Stimulated activated naive CD4-positive, alpha-beta T cell (primary cell): ENCODE measurements at places on chromosomes 3 and 15.

DNA sequence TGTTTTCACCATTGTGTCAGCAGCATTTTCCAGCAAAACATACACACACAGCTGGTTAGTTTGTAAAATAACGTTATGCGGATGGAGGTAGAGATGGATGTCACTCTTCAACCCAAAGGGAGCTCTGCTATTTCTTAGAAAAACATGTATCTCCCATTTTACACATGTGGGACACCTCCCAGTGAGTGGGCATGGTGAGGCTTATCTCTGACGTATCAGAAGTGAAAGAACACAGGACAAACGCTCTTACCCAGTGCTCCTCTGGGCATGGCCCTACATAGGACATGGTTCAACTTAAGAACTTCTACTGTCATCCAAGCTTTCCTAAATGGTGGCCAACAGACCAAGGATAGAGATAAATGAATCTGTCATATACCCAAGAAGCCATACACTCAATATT is 2.1 kb downstream of the FAM240A start:
- no peak for DNase-seq

GRCh38 chr3:8385848-8386620 is 115.6 kb upstream of the LMCD1 start:
- DNase-seq: no peak

- DNase-seq: no peak
These were observed 2.1 kb upstream of the CCDC33 start for GRCh38 chr15:74233851-74234597.

DNA sequence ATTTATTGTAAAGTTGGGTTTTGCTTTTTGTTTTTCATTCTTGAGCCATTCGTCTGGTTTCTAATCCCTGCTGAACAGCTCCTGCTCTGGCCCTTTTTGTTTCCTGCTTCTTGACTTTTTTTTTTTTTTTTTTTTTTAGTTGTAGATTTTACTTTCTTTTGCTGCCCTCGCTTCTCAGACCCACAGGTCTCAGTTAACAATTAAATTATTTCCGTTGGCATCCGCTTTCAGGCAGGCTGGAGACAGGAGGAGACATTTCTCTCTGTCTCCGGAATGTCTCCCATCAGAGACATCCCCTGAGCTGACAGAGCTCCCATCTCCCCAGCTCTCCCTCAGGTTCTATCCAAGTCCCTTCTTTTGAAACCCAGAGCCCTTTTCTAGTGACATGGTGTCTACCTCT is 68.6 kb downstream of the SLC6A6 start:
- no peak for DNase-seq

- no peak for DNase-seq
These were observed 48.5 kb upstream of the RAP2B start for GRCh38 chr3:153113541-153113940.

GRCh38 chr3:65653731-65654130 is 385.0 kb downstream of the MAGI1 start:
- no peak for DNase-seq

DNA sequence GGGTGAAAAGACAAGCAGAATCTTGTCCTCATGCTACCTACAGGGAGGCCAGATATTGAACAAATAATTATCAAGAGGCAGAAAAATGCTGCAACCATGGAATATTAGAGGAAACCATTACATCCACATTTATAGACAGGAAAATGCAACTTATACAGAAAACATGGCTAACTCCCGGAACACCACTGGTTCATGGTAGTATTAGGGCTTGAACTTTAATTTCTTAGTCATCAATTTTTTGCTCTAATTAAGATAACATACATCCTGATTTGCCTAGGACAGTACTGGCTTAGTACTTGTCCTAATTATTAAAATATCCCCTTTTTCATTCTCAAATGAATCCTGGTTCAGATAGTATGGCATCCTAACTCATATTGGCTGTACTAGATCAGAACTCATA is 76.3 kb upstream of the TGFBR2 start:
- no peak for DNase-seq

DNA sequence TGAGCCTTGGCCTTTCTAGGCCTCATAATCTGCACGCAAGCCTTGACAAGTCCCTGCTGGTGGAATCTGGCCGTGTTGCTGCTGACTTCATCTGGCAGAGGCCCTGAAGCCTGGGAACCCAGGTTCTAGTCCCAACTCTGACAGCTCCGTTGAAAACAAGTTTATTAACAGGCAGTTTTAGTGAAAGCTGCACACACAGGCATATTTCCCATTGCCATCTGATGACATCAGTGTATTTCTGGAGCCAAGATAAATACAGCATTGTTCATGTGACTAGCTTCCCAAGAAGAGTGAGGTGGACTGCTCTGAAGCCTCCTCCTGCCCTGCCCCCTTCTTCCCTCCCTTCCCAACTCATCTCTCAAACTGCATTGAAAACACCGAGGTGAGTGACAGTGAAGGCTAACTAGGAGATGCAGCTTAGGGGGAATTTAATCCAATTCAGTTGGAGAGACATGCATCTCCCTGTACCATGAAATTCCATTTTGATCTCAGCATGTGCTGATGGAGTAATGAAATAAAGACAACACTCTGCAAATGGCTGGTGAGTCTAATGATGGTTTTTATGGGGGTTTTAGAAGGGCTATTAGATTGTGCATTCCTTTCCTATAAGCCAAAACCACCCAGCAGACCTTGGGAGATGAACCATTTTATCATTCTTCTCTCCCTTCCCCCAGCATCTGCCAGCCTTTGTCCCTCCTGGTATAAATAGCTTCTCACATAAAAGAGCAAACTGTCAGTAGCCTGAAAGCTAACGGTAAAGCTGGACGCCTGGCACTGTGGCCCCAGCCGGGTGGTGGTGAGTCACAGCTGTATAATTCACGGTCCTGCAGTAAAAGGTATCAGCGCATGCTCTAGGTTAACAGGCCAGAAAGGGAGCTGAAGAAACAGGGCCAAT is 38.0 kb downstream of the PRICKLE2 start:
- no peak for DNase-seq

DNA sequence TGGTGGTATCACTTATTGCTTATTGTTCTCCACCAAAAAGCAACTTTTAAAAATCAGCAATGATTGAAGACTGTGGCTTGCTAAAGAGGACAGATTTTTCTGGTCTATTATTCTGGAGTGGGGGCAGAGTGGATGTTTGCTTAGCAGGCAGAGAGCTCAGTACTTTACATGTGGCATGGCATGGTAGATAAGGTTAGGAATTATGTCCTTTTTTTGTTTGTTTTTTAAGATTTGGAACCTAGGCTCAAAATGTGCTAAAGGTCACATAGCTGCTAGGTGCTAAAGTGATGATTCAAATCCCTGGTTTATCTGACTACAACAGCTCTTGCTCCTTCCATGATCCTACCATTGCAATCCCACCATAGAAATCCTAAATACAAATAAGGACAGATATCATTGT is 331.0 kb upstream of the ADAMTS9 start:
- DNase-seq: no peak

GRCh38 chr15:95644100-95644875 is 686.2 kb upstream of the NR2F2 start:
- no peak for DNase-seq

GRCh38 chr15:66570842-66571478 is 5.2 kb upstream of the LCTL start:
- DNase-seq: no peak

GRCh38 chr15:91258415-91258759 is 158.3 kb downstream of the SV2B start:
- no peak for DNase-seq

GRCh38 chr3:157029365-157029790 is 130.6 kb downstream of the CCNL1 start:
- no peak for DNase-seq

DNA sequence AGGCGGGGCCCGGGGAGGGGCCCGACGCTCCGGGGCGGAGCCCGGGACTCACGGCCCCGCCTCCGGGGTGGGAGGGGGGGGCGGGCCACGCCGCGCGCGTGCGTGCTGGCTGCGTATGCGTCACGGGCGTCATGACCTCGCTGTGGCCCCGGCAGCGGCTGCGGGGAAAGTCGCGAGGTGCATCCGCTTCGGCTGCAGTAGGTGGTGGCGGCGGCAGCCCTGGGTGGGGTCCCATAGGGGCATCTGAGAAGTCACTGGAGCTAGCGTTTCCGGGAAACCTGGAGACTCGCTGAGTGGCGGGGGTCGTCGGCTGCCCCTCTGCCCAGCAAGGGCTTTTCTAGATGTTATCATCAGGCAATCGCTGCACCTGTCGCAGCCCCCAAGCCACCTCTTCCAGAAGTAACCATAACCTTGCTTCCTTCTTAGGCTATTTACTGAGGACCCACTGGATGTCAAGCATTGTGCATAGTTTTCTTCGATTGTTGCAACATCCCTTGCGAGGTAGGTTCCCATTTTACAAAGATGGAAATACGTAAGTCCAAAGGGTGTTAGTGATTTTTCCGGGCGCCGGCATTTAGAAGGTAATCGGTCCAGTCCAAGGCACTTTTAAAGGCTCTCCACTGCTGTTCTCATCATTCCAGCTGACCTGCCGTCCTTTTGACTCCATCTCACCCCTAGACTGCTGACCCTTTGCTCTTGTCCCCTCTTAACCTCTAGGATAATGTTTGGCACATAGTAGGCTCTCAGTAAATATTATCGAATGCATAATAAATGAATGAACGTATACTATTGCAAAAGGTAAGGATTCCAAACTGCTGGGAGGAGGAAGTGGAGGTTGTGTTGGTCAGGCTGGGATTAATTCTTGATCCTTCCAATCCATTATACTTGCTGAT is at the start of gene GDPGP1:
Gene GDPGP1, plus strand, starts transcription at position 114 of the 893 bp plus-strand sequence. CDS start 6,700 bp downstream, outside the sequence.
- peak; percentile 90 for DNase-seq

GRCh38 chr15:69699096-69699495 is 246.5 kb downstream of the RPLP1 start:
- DNase-seq: no peak

GRCh38 chr3:98821063-98821462 is 57.9 kb downstream of the ST3GAL6 start:
- no peak for DNase-seq

DNA sequence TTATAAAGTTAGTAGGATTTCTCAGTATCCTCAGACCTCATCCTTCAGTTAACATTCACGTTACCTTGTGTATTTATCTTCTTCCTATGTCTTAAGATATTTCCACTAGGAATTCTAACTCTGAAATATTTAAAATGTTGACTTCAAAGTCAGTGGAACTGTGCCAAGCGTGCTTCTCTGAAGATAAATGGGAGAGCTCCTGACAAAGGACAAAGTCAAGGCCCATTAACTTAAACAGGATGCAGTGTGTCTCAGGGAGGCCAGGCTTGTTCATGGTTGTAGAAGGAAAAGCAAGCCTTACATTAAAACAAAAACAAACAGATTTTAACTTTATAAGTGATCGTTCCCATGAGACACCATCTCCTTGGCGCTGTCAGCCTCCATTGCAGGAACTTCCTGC is 41.5 kb downstream of the ABHD17C start:
- DNase-seq: no peak

GRCh38 chr3:123448536-123449101 is at the start of gene ADCY5:
Gene ADCY5, minus strand, starts transcription at chr3:123449090. Its CDS starts 545 bp downstream, at chr3:123448545.
- DNase-seq: no peak

GRCh38 chr3:110504901-110505300 is 566.7 kb upstream of the NECTIN3 start:
- DNase-seq: no peak

- DNase-seq: no peak
These were observed 19.7 kb downstream of the CFAP100 start for GRCh38 chr3:126414406-126414805.

- DNase-seq: no peak
These were observed 20.0 kb downstream of the SLC35G2 start for GRCh38 chr3:136838641-136839555.

GRCh38 chr3:459311-459670 is 262.7 kb downstream of the CHL1 start:
- DNase-seq: no peak

- DNase-seq: no peak
These were observed 31.5 kb upstream of the VEPH1 start for GRCh38 chr3:157534725-157535161.

- DNase-seq: no peak
These were observed 30.7 kb upstream of the IP6K2 start for GRCh38 chr3:48747706-48748105.
